Lower lobe of right lung (tissue), 2 donors: ENCODE measurements at places on chromosomes 5 and 9. TPM values are rescaled to one million over a fixed set of nuclear protein-coding genes. Genes with fewer than 3 reads are reported as not detected.
A peak's percentile ranks its signal among the peaks of the same experiment; 100 is the strongest.

IARS1 gene
- 74.2 TPM for total RNA-seq

GIN1 gene
- total RNA-seq = 7.5 TPM

HAUS6 gene
- 7.5 TPM for total RNA-seq

LCN12 gene
- total RNA-seq = 1.9 TPM

C9orf153 gene
- 0.95 TPM for total RNA-seq

PGM5 gene
- total RNA-seq = 26.3 TPM

RAB3C gene
- total RNA-seq = 0.30 TPM

PCDHB5 gene
- total RNA-seq = 1.8 TPM

SPTLC1 gene
- total RNA-seq = 65.4 TPM

PCDHGA9 gene
- total RNA-seq = 4.8 TPM

DNA sequence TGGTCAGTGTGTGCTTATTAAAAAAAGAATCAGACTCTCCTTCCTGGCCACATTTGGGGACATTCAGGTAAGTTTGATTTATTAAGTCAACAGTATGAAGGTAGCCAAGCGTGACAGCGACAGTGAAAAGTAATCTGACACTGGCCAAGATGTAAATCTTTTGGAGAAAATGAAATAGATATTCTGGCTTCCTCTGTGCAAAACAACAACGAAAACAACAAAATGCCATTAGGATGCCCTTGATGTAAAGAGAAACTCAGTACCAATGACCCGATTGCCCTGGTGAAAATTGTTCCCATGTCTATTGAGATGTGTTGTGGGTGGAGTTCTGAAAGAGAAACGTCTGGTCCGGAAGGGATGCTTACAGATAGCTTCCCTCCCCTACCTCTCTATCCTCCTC is 267.8 kb downstream of the MAT2B start:
- H3K36me3 ChIP-seq = no peaks in the 10 kb centered on the region
- H3K27me3 ChIP-seq = no peaks in the 10 kb centered on the region
- H3K4me3 ChIP-seq = no peak overlapping the region
- no peak overlapping the region for H3K27ac ChIP-seq
- DNase-seq = no peak
- no peaks in the 10 kb centered on the region for H3K4me1 ChIP-seq

GRCh38 chr9:136439481-136440408 is at the start of gene INPP5E:
INPP5E (minus strand) TSS chr9:136439845; CDS start chr9:136439419, 426 bp downstream.
- no peaks in the 10 kb centered on the region for H3K27me3 ChIP-seq
- H3K4me1 ChIP-seq = peaks cover 32% of the 10 kb centered on the region
- H3K36me3 ChIP-seq = peaks cover 44% of the 10 kb centered on the region
- peak within 1 kb of the TSS; percentile 96 for H3K4me3 ChIP-seq
- DNase-seq = peak; percentile 80
- H3K27ac ChIP-seq = peak within 1 kb of the TSS; percentile 78

GRCh38 chr9:126307322-126308061 is 19.1 kb upstream of the MVB12B start:
- H3K27me3 ChIP-seq = no peaks in the 10 kb centered on the region
- no peaks in the 10 kb centered on the region for H3K36me3 ChIP-seq
- H3K27ac ChIP-seq = no peak overlapping the region
- no peaks in the 10 kb centered on the region for H3K4me1 ChIP-seq

GRCh38 chr5:31664566-31664965 is 25.6 kb downstream of the PDZD2 start:
- H3K27ac ChIP-seq = no peak overlapping the region
- no peaks in the 10 kb centered on the region for H3K4me1 ChIP-seq
- no peaks in the 10 kb centered on the region for H3K36me3 ChIP-seq
- H3K4me3 ChIP-seq = no peak overlapping the region
- no peaks in the 10 kb centered on the region for H3K27me3 ChIP-seq

DNA sequence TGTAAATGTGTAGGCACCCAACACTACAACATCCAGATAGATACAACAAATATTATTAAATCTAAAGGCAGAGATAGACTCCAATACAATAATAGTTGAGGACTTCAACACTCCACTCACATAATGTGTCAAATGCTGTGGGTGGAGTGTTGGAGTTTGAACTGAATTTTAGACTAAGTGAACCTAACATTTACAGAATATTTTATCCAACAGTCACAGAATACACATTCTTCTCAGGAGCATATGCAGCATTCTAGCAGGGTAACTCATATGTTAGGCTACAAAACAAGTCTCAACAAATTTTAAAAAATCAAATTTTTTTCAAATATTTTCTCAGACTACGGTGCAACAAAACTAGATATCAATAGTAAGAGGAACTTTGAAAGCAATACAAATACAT is 648.7 kb upstream of the CDH18 start:
- H3K36me3 ChIP-seq = no peaks in the 10 kb centered on the region
- no peaks in the 10 kb centered on the region for H3K27me3 ChIP-seq
- H3K27ac ChIP-seq = no peak overlapping the region
- no peak for DNase-seq

- no peaks in the 10 kb centered on the region for H3K4me1 ChIP-seq
- H3K27ac ChIP-seq = no peak overlapping the region
- H3K4me3 ChIP-seq = no peak overlapping the region
Measured at GRCh38 chr5:7827610-7828009, 23.3 kb downstream of the CFAP90 start.

GRCh38 chr5:104265531-104266140 is 703.0 kb upstream of the NUDT12 start:
- no peak overlapping the region for H3K27ac ChIP-seq
- no peaks in the 10 kb centered on the region for H3K36me3 ChIP-seq
- no peak for DNase-seq

DNA sequence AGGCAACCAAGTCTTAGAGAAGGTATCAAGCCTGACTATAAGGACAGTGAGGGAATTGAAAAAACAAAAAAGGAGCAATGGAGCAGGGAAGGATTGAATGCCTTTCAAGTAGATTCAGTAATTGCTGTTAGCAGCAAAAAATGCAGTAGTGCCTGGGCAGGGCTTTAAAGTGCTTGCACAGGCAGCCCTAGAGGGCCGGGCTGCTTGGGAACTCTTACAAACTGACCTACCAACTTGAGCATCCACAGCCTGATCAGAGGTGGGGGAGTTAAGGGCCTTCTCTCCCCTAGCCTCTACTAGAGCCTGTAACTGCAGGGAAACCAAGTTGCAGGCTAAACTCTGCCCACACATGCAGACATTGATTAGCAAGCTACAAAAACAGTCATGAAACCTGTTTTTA is 19.4 kb downstream of the FXN start:
- no peaks in the 10 kb centered on the region for H3K36me3 ChIP-seq
- H3K27ac ChIP-seq = peak overlapping the region; percentile 3
- peaks cover 11% of the 10 kb centered on the region for H3K4me1 ChIP-seq
- no peak overlapping the region for H3K4me3 ChIP-seq
- no peaks in the 10 kb centered on the region for H3K27me3 ChIP-seq
- DNase-seq = peak; percentile 73

GRCh38 chr5:158731014-158731413 is 368.7 kb downstream of the EBF1 start:
- H3K27ac ChIP-seq = no peak overlapping the region
- H3K27me3 ChIP-seq = no peaks in the 10 kb centered on the region
- H3K36me3 ChIP-seq = no peaks in the 10 kb centered on the region

- H3K27me3 ChIP-seq = no peaks in the 10 kb centered on the region
- H3K27ac ChIP-seq = no peak overlapping the region
- no peak overlapping the region for H3K4me3 ChIP-seq
- H3K36me3 ChIP-seq = no peaks in the 10 kb centered on the region
- H3K4me1 ChIP-seq = no peaks in the 10 kb centered on the region
Measured at GRCh38 chr5:131067636-131068035, 97.4 kb downstream of the HINT1 start.

- no peaks in the 10 kb centered on the region for H3K27me3 ChIP-seq
- no peak for DNase-seq
- H3K27ac ChIP-seq = no peak overlapping the region
- H3K4me3 ChIP-seq = no peak overlapping the region
- peaks cover 36% of the 10 kb centered on the region for H3K36me3 ChIP-seq
Measured at GRCh38 chr9:134138292-134138691, 2.4 kb downstream of the WDR5 start.

GRCh38 chr5:62621280-62621679 is 42.7 kb downstream of the LRRC70 start:
- H3K27ac ChIP-seq = no peak overlapping the region
- H3K27me3 ChIP-seq = no peaks in the 10 kb centered on the region
- H3K4me1 ChIP-seq = no peaks in the 10 kb centered on the region
- peaks cover 5% of the 10 kb centered on the region for H3K36me3 ChIP-seq
- H3K4me3 ChIP-seq = no peak overlapping the region
- DNase-seq = no peak

- H3K27ac ChIP-seq = no peak overlapping the region
- H3K36me3 ChIP-seq = no peaks in the 10 kb centered on the region
- no peaks in the 10 kb centered on the region for H3K27me3 ChIP-seq
- H3K4me1 ChIP-seq = no peaks in the 10 kb centered on the region
Measured at GRCh38 chr5:76805821-76806505, 12.9 kb upstream of the F2RL1 start.

DNA sequence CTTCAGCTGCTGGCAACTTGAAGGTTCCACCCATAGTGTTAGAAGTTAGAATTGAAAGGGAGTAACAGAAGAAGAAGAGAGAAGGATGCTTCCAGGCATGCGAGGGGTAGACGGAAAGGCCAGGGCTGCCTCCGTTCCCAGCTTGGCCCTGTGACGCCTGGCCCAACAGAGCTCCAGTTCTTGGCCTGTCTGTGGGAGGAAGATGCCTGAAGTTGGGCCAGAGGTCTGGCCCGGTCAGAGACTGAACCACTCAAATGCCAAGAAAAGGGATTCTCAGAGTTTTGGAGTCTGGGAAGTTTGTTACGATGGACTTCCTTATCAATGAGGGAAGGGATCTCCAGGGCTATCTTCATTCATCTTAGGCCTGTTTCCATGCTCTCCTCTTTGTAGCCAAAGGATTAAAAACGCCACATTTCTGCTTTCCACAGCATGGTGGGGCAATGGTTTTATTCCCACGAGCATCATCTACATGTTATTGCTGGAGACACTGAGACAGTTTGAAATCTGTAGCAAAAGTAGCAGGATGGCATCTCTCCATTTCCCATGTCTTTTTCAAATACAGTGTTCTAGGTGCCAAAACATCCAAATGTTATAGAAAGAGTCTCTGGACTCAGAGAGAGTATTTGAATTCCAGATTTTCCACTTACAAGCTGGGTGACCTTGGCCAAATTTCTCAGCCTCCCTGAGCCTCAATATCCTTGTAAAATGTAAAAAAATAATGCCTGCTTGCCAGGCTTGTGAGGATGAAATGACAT is 65.4 kb upstream of the ANKRD55 start:
- no peaks in the 10 kb centered on the region for H3K36me3 ChIP-seq
- H3K27me3 ChIP-seq = no peaks in the 10 kb centered on the region
- DNase-seq = no peak
- no peak overlapping the region for H3K27ac ChIP-seq

- H3K27me3 ChIP-seq = no peaks in the 10 kb centered on the region
- H3K4me1 ChIP-seq = no peaks in the 10 kb centered on the region
- no peaks in the 10 kb centered on the region for H3K36me3 ChIP-seq
- no peak overlapping the region for H3K27ac ChIP-seq
- H3K4me3 ChIP-seq = no peak overlapping the region
Measured at GRCh38 chr5:68467208-68467607, 251.7 kb downstream of the PIK3R1 start.

GRCh38 chr9:135908754-135909204 is 1.4 kb upstream of the CAMSAP1 start:
- H3K4me3 ChIP-seq = peak overlapping the region; percentile 80
- DNase-seq = no peak
- H3K4me1 ChIP-seq = peaks cover 44% of the 10 kb centered on the region
- peak overlapping the region; percentile 80 for H3K27ac ChIP-seq
- no peaks in the 10 kb centered on the region for H3K27me3 ChIP-seq

GRCh38 chr5:149809931-149810691 is 80.0 kb downstream of the PPARGC1B start:
- H3K4me3 ChIP-seq = no peak overlapping the region
- no peaks in the 10 kb centered on the region for H3K36me3 ChIP-seq
- DNase-seq = peak; percentile 53
- no peaks in the 10 kb centered on the region for H3K27me3 ChIP-seq

- no peaks in the 10 kb centered on the region for H3K4me1 ChIP-seq
- no peaks in the 10 kb centered on the region for H3K27me3 ChIP-seq
- DNase-seq = no peak
- H3K27ac ChIP-seq = no peak overlapping the region
Measured at GRCh38 chr9:3929345-3930047, 370.4 kb downstream of the GLIS3 start.

GRCh38 chr5:39616131-39616530 is 191.4 kb upstream of the DAB2 start:
- H3K27ac ChIP-seq = no peak overlapping the region
- no peaks in the 10 kb centered on the region for H3K4me1 ChIP-seq
- peaks cover 2% of the 10 kb centered on the region for H3K27me3 ChIP-seq
- no peak overlapping the region for H3K4me3 ChIP-seq
- DNase-seq = no peak

DNA sequence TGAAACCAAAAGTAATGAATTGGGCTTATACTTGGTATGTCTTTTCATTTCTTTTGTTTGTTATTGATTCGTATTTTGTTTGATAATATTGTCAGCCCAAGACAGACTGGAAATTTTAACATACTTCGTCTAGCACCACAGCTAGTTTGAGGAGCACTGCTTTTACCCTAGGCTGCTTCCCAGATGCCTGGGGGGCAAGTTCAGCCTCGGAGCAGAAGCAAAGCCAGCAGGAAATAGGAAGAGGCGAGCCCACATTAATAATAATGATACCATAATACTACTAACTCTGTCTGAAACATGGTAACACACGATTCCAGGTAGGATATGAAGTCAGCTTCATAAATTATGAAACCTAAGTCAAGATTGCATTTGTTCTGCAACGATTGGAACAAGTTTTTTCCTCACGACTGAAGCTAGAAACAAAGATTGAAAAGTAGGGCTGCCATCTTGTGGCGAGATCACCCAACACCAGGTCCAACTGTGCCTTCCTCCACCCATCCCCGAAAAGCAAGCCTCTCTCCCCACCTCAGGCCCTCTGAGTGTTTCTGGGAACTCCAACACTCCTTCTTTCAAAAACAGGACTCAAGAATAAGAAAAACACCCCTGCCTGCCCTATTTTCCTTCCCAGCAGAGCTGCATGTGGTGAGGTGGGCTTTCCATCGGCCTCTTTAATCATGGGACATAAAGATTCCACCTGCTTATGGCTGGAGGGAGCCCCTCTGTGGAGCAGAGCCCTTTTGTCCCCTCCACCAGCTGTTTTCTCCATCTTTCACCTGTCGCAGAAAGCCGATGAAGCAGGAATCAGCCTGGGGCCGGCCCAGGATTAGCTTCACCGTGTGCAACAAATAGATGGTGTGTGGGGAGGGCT is 236.4 kb downstream of the CAAP1 start:
- DNase-seq = no peak
- H3K36me3 ChIP-seq = no peaks in the 10 kb centered on the region
- H3K27ac ChIP-seq = no peak overlapping the region
- no peak overlapping the region for H3K4me3 ChIP-seq
- no peaks in the 10 kb centered on the region for H3K27me3 ChIP-seq
